ENCODE measurements at places on chromosomes 1 and 21.

DNA sequence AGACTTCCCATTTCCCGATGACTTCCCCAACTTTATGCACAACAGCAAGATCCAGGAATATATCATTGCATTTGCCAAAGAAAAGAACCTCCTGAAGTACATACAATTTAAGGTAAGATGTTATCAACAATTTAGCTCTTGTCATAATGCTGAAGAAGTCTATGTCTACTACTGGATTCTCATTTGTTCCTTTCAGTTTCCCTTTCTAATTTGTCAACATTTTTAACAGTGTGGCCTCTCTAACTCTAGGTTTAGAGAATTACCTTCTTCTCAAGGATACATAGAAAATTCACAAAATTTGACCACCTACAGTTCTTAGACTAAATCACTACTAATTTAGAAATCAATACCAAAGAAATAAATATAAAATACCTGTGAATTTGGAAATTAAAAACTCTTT lies 13.2 kb downstream of the FMO3 start:
- DNase-seq = no peak

- no peak for DNase-seq
These were observed 19.1 kb upstream of the KCNA10 start for GRCh38 chr1:110538075-110538474.

DNA sequence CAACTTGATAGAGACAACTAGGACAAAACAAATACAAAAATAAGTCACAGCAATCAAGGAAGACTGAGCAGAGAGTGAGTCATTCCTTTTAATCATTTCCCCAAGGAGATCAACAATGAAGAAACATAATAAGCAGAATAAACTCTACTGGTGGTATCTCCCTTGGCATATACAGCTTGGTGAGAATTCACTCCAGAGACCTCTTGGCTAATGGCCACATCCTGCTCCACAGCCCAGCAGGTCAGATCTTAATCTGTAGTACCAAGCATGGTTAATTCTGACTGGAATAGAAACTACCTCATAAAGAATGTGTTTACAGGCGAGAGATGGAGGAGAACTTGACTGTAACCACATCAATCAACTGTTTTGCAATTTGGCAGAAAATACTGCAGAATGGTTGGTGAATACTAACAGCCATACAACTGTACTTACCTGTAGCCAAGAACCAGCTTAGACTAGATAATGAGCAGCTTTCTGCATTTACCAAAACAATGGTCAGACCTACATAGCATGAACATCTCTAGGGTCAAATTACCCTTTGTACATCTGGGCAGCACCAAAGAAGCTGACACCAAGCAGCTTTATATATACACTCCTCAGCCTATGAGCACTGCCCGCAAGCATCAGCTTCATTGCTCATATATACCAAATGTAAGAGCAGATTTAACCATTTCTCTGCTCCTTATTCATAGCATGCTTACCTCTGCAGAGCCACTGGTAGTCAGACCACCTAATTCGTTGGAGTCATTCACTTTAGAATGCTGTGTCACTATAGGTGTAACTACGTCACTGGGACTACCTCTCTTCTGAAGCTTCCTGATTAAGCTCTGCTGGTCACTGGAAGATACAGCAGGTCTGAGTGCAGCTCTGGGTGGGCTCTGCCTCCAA lies 51.0 kb downstream of the KIAA0319L start:
- DNase-seq = peak; percentile 48

- peak; percentile 64 for DNase-seq
These were observed 50.4 kb downstream of the TENT5C start for GRCh38 chr1:117656202-117656641.

DNA sequence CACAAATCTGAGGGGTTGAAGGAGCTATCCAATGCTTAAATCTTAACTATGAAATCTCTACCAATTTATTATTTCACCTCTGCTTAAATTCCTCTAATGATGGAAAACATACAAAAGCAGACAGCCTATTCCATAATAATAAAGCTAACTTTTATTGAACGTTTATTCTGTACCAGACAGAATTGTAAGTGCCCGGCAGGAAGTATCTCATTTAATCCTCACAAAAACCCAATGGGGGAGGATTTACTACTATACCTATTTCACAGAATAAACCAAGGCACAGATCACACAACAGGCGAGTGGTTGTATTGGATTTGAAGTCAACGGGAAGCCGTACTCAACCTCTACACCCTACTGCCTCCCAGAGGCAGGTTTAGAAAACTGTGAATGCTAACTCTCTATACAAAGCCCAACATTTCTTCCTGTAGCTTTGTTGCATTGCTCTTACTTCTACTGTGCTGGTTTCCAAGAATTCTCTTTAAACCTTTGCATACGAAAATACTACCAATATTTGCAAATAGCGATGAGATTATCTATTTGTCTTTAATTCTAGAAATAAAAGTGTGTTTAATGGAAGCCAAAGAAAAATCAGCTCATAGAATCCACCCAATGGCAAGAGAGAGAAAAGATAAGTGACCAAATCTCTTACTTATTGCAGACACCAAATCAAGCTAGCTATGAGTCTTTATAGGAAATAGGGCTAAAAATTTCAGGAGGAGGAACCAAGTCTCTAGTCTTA lies 33.5 kb upstream of the C1orf53 start:
- DNase-seq = peak; percentile 13

GRCh38 chr21:31545036-31545435 lies 114.5 kb upstream of the SOD1 start:
- no peak for DNase-seq

- no peak for DNase-seq
These were observed 4.2 kb upstream of the CCDC28B start for GRCh38 chr1:32195972-32196823.

DNA sequence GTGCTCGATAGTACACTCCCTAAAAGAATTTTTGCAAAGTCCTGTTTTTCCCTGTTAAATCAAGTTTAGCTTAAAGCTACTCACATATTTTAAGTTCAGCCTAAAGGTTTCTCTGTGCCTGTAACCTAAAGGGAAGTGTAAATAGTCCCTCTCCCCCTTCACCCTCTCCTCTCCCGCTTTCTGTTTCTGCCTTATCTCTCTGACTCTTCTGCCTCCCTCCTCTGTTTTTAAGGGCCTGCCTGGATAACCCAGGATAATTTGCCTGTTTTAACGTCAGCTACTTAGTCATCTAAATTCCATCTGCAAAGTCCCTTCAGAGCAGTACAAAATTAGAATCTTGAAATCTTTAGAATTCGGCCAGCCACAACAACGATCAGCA lies 92.6 kb downstream of the NID1 start:
- no peak for DNase-seq

- DNase-seq = no peak
These were observed 505 bp downstream of the LMNA start for GRCh38 chr1:156114919-156115513.

DNA sequence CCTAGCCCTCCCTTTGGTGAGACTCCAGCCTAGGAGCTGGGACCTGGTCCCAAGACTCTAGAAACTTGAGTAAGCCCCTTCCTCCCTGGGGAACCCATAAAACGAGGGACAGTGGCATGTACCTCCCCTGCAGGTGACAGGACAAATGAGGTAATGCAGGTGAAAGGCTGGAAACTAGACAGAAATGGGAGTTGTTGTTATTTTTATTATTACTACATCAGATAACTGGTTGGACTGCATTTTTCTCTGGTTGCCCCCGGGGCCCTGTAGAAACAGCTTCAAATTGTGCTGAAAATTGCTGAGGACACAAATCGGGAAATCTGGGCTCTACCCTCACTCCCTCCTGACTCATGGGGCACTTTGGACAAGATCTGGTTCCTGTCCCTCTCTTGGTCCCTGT lies 132.3 kb upstream of the WNT4 start:
- no peak for DNase-seq

- no peak for DNase-seq
These were observed 648.8 kb downstream of the ADGRL2 start for GRCh38 chr1:82449506-82450057.

DNA sequence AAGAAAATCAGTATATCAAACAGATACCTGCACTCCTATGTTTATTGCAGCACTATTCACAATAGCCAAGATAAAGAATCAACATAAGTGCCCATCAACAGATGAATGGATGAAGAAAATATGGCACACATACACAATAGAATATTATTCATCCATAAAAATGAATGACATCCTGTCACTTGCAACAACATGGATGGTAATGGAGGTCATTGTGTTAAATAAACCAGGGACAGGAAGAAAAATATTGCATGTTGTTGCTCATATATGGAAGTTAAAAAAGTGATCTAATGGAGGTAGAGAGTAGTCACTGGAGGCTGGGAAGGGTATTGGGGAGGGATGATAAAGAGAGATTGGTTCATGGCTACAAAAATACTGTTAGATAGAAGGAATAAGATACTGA lies 65.4 kb upstream of the CR2 start:
- DNase-seq = no peak

DNA sequence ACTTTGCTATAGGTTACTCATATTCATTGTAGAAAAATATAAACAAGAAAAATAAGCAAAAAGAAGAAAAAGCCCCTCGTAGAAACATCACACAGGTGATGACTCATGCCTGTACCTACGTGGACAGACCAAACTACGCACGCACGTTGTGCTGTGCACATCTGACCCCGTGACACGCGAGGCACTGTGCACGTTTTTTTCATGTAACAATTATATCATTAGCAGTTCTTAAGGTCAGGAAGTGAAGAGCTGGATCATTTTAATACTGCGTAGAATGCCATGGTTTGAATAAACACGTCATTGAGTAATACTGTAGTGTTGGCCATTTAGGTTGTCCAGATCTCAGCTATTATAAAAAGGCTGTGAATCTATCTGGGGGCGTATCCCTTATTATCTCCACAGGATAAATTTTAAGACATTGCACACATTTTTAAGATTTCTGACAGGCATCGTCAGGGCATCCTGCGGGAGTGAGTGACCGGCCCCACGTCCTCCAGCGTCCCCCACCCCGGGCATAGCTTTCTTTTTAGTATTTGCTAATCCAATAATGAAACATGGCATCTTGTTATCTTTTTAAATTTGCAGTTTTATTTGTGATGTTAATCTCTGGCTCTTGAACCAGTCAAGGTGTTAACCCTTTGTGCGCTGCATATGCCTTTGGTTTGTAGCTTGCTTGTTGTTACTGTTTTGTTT lies 23.4 kb upstream of the ADARB1 start:
- no peak for DNase-seq

- no peak for DNase-seq
These were observed 321.1 kb downstream of the KCTD3 start for GRCh38 chr1:215888159-215888558.

DNA sequence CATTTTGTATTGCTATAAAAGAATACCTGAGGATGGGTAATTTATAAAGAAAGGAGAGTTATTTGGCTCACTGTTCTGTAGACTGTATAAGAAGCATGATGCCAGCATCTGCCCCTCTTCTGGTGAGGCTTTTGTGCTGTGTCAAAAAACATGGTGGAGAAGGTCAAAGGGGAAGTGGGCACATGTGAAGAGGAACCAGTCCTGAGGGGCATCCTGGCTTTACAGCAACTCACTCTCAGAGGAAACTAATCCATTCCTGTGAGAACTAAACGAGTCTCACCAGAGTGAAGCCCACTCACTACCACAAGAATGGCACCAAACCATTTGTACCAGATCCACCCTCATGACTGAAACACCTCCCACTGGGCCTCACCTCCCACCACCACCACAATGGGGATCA lies 18.8 kb upstream of the SELP start:
- DNase-seq = no peak

DNA sequence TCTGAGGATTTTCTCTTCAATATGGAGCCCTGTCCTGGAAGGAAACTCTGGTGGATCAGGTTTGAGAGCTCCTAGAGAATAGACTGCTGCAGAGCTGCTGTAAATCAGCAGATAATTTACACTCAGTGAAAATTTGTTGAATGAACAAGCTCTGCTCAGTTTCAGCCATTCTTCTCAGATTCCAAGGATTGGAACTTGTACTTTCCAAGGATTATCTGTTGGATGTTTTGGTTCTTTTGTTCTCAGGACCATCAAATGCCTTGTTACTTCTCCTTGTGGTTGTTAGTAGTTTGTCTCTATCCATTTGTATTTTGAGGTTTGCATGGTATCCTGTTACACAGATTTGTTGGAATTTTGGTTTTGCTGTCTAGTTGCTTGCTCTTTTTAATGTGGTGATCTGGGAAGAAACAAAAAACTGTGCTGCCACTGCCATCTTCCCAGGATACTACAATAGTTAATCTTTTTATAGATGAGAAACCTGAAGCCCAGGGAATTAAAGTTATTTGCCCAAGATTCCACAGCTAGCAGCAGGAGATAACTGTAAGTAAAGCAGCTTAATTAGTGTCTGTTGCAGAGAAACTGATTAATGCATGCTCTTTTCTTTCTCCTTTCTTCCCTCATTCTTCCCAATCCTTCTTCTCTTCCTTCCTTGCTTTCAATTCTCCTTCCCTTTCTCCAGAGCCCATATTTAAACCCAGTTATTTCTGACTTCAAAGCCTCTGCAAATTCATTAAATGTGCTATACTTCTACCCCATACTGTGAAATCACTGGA lies 21.7 kb upstream of the KIFAP3 start:
- DNase-seq = no peak

GRCh38 chr1:238029126-238029525 lies 138.4 kb upstream of the ZP4 start:
- DNase-seq = no peak

GRCh38 chr1:22257290-22258275 lies 114.7 kb upstream of the WNT4 start:
- no peak for DNase-seq

DNA sequence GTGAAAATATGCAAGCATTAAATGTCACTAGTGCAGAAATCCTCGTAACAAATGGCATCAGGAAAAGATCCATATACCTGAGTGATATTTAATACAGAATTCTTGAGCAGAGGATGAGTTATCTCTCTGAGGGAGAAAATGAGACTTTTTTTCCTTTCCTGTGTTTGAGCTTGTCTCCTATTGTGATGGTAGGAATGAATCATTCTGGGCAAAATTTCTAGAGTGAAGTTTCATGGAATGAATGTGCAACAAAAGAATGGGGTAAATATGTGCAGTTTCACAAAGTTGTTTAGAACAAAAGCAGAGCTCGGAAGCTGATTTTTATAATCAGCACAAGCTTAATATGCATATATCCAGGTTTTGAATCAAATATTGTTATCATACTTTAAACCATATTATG lies 4.6 kb downstream of the CTPS1 start:
- no peak for DNase-seq

DNA sequence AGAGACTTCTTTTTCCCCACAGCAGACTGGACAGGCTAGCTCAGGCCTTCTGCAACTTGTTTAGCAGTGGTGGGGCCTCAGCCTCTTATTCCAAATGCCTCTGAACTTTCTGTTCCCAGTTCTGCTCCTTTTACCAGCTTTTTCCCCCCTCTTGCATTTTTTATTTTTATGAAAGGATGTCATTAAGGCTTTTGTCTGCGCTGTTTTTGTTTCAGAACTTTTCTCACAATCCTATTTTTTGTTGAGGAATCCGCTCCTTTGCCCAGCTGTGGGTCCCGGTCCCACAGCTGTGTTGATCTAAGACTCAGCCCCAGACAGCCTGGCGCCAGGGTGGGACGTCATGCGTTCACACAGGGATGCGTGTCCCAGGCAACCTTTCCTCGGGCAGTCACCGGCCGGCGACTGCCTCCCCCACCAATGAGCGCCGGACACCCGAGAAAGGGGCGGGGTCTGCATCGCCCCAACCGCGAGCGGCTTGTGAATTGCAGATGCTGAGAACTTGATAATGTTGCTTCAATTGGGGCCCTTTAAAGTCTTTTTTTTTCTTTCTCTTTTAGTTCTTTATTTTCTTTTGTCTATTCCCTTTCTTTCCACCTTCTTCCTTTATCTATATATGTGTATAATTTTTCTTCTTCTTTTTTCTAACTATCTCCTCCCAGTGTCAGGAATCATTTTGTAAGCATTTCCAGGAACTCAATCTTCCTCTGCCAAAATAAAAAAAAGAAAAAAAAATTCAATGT lies 3.0 kb upstream of the ID3 start:
- no peak for DNase-seq

Measured in hematopoietic multipotent progenitor cell (in vitro differentiated cells).